CD4-positive, alpha-beta memory T cell (primary cell): ENCODE measurements at places on chromosomes 16 and 17. TPM values are rescaled to one million over a fixed set of nuclear protein-coding genes. Genes with fewer than 3 reads are reported as not detected.

GRCh38 chr17:65265276-65265675, 128.1 kb downstream of the RGS9 start:
- H3K4me1 ChIP-seq = peaks cover 26% of the 10 kb centered on the region
- no peak for DNase-seq
- no peak overlapping the region for H3K4me3 ChIP-seq
- no peaks in the 10 kb centered on the region for H3K27me3 ChIP-seq
- H3K36me3 ChIP-seq = no peaks in the 10 kb centered on the region
- H3K27ac ChIP-seq = no peak overlapping the region

DNA sequence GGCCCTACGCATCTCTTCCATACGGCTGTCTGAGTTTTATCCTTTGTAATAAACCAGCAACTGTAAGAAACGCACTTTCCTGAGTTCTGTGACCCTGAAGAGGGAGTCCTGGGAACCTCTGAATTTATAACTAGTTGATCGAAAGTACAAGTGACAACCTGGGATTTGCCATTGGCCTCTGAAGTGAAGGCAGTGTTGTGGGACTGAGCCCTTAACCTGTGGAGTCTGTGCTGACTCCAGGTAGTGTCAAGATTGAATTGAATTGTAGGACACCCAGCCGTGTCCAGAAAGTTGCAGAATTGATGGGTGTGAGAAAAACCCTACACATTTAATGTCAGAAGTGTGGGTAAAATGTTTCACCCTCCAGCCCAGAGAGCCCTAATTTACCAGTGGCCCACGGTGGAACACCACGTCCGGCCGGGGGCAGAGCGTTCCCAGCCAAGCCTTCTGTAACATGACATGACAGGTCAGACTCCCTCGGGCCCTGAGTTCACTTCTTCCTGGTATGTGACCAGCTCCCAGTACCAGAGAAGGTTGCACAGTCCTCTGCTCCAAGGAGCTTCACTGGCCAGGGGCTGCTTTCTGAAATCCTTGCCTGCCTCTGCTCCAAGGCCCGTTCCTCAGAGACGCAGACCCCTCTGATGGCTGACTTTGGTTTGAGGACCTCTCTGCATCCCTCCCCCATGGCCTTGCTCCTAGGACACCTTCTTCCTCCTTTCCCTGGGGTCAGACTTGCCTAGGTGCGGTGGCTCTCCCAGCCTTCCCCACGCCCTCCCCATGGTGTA, 1.5 kb downstream of the GAA start:
- no peaks in the 10 kb centered on the region for H3K27me3 ChIP-seq
- peak overlapping the region; percentile 82 for H3K4me3 ChIP-seq
- peaks cover 20% of the 10 kb centered on the region for H3K4me1 ChIP-seq

GRCh38 chr17:79905832-79906231, 66.6 kb upstream of the CBX4 start:
- H3K27me3 ChIP-seq = no peaks in the 10 kb centered on the region
- no peaks in the 10 kb centered on the region for H3K36me3 ChIP-seq

- no peak overlapping the region for H3K4me3 ChIP-seq
- no peaks in the 10 kb centered on the region for H3K36me3 ChIP-seq
These were observed 7.3 kb upstream of the RCVRN start for GRCh38 chr17:9912121-9913099.

- peak within 1 kb of the TSS; percentile 65 for H3K4me3 ChIP-seq
- H3K27ac ChIP-seq = peak within 1 kb of the TSS; percentile 55
- H3K27me3 ChIP-seq = no peaks in the 10 kb centered on the region
- no peak for DNase-seq
These were observed at the start of gene MPRIP for GRCh38 chr17:17042384-17042736. MPRIP (plus strand) TSS chr17:17042457; CDS start chr17:17042849, 392 bp downstream.

KRTAP17-1 gene
- polyA plus RNA-seq = not detected

- H3K4me3 ChIP-seq = no peak overlapping the region
- H3K27me3 ChIP-seq = no peaks in the 10 kb centered on the region
- H3K36me3 ChIP-seq = peaks cover 14% of the 10 kb centered on the region
- no peak for DNase-seq
- no peak overlapping the region for H3K27ac ChIP-seq
These were observed 13.9 kb downstream of the CLUH start for GRCh38 chr17:2697611-2698162.

GRCh38 chr16:30350134-30350871, 4.8 kb downstream of the CD2BP2 start:
- no peaks in the 10 kb centered on the region for H3K27me3 ChIP-seq
- DNase-seq = no peak
- peaks cover 16% of the 10 kb centered on the region for H3K4me1 ChIP-seq
- peaks cover 33% of the 10 kb centered on the region for H3K36me3 ChIP-seq

- no peaks in the 10 kb centered on the region for H3K4me1 ChIP-seq
- DNase-seq = no peak
- no peak overlapping the region for H3K27ac ChIP-seq
- H3K36me3 ChIP-seq = no peaks in the 10 kb centered on the region
- no peaks in the 10 kb centered on the region for H3K27me3 ChIP-seq
- no peak overlapping the region for H3K4me3 ChIP-seq
These were observed 326.6 kb downstream of the PHKB start for GRCh38 chr16:47787696-47788095.

DNA sequence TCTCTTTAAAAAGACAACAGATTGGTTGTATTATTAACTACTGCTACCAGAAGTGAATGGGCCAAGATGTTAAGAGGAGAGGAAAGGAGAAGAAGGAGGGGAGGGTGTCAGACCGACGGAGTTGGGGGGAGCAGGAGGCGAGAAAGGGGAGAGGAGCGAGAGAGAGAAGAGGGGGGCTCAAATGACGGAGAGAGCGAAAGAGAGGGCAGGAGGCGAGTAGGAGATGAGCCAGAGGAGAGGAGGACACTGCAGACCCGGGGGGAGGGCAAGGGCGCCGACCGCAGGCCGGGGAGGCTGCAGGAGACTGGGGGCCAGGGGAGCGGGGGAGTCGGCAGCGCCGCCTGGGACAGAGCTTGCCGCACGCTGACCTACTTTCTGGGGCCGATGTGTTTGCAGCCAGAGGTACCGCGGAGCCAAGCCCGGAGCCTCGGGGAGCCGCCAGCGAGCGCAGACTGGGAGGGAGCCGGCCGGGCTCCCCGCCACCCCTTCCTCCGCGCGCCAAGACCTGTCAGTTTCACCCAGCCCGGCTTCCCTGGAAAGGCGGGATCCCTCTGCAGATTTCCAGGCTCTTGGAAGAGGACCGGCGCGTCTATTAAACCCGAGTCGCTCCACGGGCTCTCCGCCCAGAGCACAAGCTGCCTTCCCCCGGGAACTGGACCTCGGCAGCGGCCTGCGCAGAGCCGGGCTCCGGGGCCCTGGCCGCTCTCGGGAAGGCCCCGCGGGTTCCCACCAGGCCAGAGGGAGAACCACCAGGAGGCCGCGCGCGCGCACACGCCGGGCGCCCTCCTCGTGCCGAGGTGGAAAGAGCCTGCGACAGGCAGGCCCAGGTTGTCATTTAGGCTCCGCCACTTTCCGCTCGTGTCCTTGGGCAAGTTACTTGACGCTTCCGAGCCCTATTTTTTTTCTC, 74.6 kb downstream of the CMC2 start:
- no peak overlapping the region for H3K4me3 ChIP-seq
- H3K4me1 ChIP-seq = peaks cover 6% of the 10 kb centered on the region
- H3K36me3 ChIP-seq = no peaks in the 10 kb centered on the region
- DNase-seq = no peak
- H3K27ac ChIP-seq = no peak overlapping the region

GRCh38 chr16:3774156-3774767, 56.9 kb upstream of the TRAP1 start:
- peaks cover 53% of the 10 kb centered on the region for H3K36me3 ChIP-seq
- H3K4me3 ChIP-seq = no peak overlapping the region
- H3K4me1 ChIP-seq = no peaks in the 10 kb centered on the region
- no peak overlapping the region for H3K27ac ChIP-seq
- H3K27me3 ChIP-seq = no peaks in the 10 kb centered on the region

DNA sequence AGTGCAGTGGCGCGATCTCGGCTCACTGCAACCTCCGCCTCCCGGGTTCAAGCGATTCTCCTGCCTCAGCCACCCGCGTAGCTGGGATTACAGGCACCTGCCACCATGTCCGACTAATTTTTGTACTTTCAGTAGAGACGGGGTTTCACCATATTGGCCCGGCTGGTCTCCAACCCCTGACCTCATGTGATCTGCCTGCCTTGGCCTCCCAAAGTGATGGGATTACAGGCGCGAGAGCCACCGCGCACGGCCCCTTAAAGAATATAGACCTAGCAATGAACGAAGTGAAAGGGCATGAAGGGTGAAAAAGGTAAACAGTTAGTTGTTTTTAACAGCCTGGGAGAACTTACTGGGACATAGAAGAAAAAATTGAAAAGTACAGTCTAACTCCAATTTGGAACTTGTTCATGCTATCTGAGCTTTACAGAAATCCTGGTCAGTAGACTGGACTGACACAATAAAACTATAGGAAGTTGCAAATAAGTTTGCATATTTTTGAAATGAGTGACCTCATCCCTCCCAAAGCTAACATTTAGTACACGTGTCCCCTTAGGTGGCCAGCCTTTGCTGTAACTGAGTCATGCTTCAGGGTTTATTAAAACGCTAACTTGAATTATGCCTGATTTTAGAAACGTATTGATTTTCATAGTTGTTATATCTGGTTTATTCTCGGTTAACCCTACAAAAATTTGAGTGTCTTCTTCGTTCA, 1.8 kb downstream of the COG1 start:
- no peaks in the 10 kb centered on the region for H3K27me3 ChIP-seq
- no peak overlapping the region for H3K4me3 ChIP-seq
- H3K36me3 ChIP-seq = peaks cover 37% of the 10 kb centered on the region
- no peak for DNase-seq
- H3K4me1 ChIP-seq = peaks cover 22% of the 10 kb centered on the region

NEURL4 gene
- 2.4 TPM for polyA plus RNA-seq

DNA sequence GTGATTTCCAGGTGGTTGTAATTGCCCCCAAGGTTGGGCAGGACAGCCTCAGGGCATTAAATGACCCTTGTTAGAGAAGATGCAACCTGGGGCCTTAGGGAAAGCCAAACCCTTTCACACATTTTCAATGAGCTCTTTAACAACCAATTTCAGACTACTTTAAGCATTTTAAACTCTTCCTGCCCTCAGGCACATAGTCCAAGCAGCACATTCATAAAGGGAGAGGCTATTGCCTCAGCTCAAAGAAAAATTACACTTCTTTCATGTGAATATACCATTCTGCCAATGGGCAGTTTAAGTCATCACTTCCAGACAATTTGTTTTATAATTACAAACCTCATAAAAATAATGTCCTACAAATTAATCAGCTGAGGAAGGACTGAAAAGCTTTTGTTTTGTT, 544.5 kb downstream of the NPIPA7 start:
- H3K4me1 ChIP-seq = no peaks in the 10 kb centered on the region
- H3K4me3 ChIP-seq = no peak overlapping the region
- H3K36me3 ChIP-seq = no peaks in the 10 kb centered on the region

DNA sequence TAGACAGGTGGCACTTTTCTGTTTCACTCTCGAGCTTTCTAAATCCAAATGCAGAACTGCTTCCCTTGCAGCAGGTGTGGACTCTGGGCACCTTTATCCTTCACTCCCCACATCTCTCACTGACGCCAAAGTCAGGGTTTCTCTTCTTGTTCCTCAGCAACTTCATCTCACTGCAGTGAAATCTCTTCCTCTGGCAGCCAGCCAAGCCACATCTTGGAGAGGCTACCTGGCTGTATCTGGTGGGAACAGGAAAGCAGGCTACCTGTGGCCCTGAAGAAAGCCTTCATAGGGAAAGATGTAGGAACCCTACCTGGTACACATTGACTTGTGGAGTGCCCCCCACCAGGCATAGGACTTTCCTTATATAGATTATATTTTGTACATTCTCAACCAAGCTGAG, 159.1 kb downstream of the UTP18 start:
- no peak for DNase-seq
- no peak overlapping the region for H3K4me3 ChIP-seq
- H3K36me3 ChIP-seq = no peaks in the 10 kb centered on the region
- no peaks in the 10 kb centered on the region for H3K27me3 ChIP-seq
- no peak overlapping the region for H3K27ac ChIP-seq

GNG13 gene
- polyA plus RNA-seq = not detected

- no peaks in the 10 kb centered on the region for H3K27me3 ChIP-seq
- no peaks in the 10 kb centered on the region for H3K36me3 ChIP-seq
- no peaks in the 10 kb centered on the region for H3K4me1 ChIP-seq
- H3K4me3 ChIP-seq = no peak overlapping the region
These were observed 12.4 kb upstream of the SRCIN1 start for GRCh38 chr17:38617967-38618760.

DNA sequence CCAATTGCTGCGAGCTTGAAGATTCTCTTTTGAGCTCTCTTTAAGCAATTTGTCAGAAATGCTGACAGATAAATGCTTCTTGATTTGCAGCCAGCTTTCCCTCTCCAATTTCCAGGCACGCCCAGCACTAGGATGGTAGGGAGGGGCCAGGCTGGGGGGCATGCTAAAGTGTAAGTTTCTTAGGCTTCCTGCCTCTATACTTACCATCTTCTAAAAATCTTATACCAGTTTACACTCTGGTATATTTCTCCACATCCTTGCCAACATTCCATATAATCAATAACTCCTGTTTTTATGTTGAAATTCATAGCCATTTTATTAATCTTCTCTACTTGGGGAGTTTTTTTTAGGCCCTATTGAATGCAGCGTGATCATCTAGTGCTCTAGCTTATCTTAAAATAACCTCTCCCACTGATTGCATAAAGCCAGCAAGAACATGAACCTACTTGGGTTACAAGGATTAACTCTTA, 17.5 kb downstream of the ACSF2 start:
- H3K4me3 ChIP-seq = no peak overlapping the region
- H3K36me3 ChIP-seq = no peaks in the 10 kb centered on the region
- DNase-seq = no peak

FSCN2 gene
- polyA plus RNA-seq = 0.20 TPM

- no peak for DNase-seq
- peak overlapping the region; percentile 52 for H3K27ac ChIP-seq
- peaks cover 1% of the 10 kb centered on the region for H3K36me3 ChIP-seq
- no peaks in the 10 kb centered on the region for H3K27me3 ChIP-seq
These were observed 578 bp downstream of the PGAP6 start for GRCh38 chr16:381012-381788.

DNA sequence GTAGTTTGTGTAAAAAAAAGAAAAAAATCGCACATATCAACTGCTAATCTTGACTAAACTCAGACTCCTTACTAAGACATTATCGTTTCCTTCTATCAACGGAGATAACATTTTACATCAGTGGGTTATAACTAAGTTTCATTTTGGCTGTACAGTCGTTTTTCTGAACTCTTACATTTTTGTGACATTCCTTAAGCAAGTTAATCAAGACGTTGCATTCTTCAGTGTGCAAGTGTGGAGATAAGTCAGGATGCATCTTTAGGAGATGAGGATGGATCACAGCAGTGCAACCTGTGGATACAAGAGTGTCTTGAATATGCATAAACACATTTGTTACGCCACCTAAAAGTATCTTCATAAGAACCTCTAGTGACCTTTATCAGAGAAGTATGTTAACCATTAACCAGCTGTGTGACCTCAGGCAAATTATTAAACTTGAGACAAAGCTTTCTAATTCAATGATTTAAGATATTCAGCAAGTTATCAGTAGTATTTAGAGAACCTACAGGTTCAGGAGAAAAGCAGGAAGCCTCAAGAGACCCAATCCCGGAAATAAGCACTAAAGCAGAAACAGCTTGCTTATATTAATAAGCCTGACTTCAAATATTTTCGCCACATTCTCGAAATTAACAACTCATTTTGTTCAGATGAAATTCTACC, 9.4 kb downstream of the CMC2 start:
- no peaks in the 10 kb centered on the region for H3K36me3 ChIP-seq
- H3K4me1 ChIP-seq = peaks cover 35% of the 10 kb centered on the region
- peak overlapping the region; percentile 63 for H3K27ac ChIP-seq
- H3K27me3 ChIP-seq = no peaks in the 10 kb centered on the region
- peak; percentile 15 for DNase-seq

- peaks cover 12% of the 10 kb centered on the region for H3K4me1 ChIP-seq
These were observed 52.3 kb downstream of the AMFR start for GRCh38 chr16:56373003-56373402.

GRCh38 chr16:23155445-23156049, 6.3 kb upstream of the USP31 start:
- peaks cover 5% of the 10 kb centered on the region for H3K4me1 ChIP-seq
- H3K27ac ChIP-seq = no peak overlapping the region
- no peak for DNase-seq
- no peaks in the 10 kb centered on the region for H3K36me3 ChIP-seq

SULT1A2 gene
- polyA plus RNA-seq = 0.18 TPM
